ENCODE measurements at places on chromosomes 11 and 22. TPM values are rescaled to one million over a fixed set of nuclear protein-coding genes. Genes with fewer than 3 reads are reported as not detected.
A peak's percentile ranks its signal among the peaks of the same experiment; 100 is the strongest.

DNA sequence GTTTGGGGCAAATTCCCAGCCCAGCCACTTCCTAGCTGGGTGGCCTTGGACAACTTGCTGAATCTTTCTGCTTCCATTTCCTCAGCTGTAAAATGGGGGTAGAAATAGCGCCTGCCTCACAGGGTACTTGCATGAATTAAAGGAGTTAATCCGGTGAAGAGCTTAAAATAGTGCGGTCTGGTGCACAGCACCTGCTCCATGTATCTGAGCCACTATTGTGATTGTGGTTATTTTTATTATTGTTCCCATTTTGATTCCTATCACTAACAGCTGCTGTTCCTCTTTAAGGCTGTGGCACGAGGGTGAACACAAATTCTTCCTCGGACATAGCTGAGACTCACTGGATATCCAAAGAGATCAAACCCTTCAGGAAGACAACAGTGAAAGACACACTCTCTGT, 46.9 kb upstream of the TP53I11 start:
- no peaks in the 10 kb centered on the region for H3K36me3 ChIP-seq
- no peak overlapping the region for H3K27ac ChIP-seq
- no peak overlapping the region for H3K4me3 ChIP-seq
- no peak for DNase-seq

Gene C11orf86
- polyA plus RNA-seq: not detected

DNA sequence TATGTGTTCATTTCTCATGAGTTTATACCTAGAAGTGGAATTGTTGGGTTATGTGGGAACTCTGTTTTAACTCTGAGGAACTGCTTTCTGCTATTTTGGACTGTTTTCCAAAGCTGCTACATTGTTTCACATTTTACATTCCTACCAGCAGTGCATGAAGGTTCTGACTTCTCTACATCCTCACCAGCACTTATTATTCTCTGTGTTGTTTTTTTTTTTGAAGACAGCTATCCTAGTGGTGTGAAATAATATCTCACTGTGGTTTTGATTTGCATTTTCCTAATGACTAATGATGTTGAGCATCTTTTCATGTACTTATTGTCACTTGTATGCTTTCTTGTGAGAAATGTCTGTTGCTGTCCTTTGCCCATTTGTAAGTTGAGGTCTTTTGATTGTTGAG, 169.9 kb downstream of the COMMD9 start:
- DNase-seq: no peak
- no peaks in the 10 kb centered on the region for H3K27me3 ChIP-seq
- peaks cover 6% of the 10 kb centered on the region for H3K4me1 ChIP-seq
- H3K4me3 ChIP-seq: no peak overlapping the region
- no peaks in the 10 kb centered on the region for H3K36me3 ChIP-seq

DNA sequence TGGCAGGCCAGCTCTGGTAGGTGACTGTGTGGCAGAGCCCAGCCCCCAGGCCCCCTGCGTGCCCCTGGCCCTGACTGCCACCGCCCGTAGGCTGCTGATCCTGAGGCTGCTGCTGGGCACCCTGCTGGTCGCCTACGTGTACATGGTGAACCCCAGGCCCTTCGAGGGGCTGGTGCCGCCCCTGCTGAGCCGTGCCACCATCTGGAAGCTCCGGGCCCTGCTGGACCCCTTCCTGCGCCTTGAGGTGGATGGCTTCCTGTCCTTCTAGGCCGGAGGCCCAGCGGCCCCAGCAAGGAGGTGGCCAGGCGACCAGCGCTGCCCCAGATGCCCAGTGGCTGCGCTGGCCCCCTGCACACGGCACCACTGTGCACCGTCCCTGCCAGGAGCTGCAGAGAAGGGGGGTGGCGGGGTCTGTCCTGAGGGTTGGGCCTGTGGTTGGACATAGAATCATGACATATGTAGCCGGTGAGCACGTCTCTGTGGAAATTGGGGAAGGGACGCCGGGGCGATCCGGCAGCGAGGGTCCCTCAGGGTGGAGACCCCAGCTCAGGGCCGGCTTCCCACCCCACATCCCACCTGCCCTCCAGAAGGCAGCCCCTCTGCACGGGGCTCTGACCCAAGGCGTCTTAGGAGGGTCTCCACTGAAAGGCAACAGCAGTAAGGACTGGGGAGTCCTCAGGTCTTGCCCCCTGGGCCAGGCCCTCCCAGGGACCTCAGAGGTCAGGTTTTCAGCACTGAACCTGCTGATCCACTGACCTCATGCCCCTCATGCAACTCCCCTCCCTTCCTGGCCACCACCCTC, 185.4 kb downstream of the IGLL1 start:
- H3K4me1 ChIP-seq: no peaks in the 10 kb centered on the region
- no peaks in the 10 kb centered on the region for H3K27me3 ChIP-seq
- H3K27ac ChIP-seq: no peak overlapping the region
- no peak for DNase-seq
- no peaks in the 10 kb centered on the region for H3K36me3 ChIP-seq
- H3K4me3 ChIP-seq: no peak overlapping the region

Gene APOL6
- polyA plus RNA-seq: 11.8 TPM

Gene TMEM86A
- polyA plus RNA-seq: 0.21 TPM

GRCh38 chr11:63775191-63775590, 6.6 kb upstream of the ZFTA start:
- H3K27me3 ChIP-seq: no peaks in the 10 kb centered on the region
- no peak for DNase-seq
- no peaks in the 10 kb centered on the region for H3K4me1 ChIP-seq
- no peak overlapping the region for H3K4me3 ChIP-seq
- no peaks in the 10 kb centered on the region for H3K36me3 ChIP-seq
- no peak overlapping the region for H3K27ac ChIP-seq

DNA sequence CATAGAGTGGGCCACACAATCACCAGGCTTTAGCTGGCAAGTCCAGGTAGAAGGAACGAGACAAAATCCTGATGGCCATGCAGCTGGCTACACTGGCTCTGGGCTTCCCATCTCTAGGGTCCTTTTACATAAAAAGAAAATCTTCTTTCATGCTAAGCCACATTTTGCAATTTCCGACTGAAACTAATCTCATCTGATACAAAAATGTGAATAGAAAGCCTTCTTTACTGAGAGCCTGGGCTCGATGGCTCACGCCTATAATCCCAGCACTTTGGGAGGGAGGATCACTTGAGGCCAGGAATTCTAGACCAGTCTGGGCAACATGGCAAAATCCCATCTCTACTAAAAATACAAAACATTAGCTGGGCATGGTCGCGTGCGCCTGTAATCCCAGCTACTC, 67.2 kb downstream of the MICAL3 start:
- peaks cover 2% of the 10 kb centered on the region for H3K4me1 ChIP-seq
- H3K36me3 ChIP-seq: peaks cover 2% of the 10 kb centered on the region
- peak overlapping the region; percentile 13 for H3K27ac ChIP-seq
- H3K27me3 ChIP-seq: no peaks in the 10 kb centered on the region

- no peaks in the 10 kb centered on the region for H3K36me3 ChIP-seq
- no peak overlapping the region for H3K4me3 ChIP-seq
- peak overlapping the region; percentile 81 for H3K27ac ChIP-seq
Measured at GRCh38 chr22:20324139-20324516, 4.3 kb upstream of the DGCR6L start.

DNA sequence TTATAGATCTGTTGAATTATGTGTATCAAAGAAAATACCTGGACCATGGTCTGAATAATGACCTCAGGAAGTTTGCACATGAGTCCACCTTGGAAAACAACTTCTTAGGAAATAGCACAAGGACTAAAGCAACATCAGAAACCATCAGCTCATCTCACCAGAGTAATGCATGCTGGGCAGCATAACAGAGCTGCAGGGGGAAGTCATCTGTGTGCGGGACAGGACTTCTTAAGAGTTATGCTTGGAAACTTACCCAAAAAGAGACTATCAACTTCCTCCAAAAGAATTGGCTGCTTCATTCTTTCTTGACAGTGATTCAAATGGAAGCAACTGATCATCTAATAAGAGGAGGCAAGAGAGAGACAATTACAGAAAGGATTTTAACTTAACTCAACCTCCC, 2.5 kb downstream of the OR56B4 start:
- H3K36me3 ChIP-seq: no peaks in the 10 kb centered on the region
- no peak overlapping the region for H3K27ac ChIP-seq
- H3K4me1 ChIP-seq: no peaks in the 10 kb centered on the region
- DNase-seq: no peak

DNA sequence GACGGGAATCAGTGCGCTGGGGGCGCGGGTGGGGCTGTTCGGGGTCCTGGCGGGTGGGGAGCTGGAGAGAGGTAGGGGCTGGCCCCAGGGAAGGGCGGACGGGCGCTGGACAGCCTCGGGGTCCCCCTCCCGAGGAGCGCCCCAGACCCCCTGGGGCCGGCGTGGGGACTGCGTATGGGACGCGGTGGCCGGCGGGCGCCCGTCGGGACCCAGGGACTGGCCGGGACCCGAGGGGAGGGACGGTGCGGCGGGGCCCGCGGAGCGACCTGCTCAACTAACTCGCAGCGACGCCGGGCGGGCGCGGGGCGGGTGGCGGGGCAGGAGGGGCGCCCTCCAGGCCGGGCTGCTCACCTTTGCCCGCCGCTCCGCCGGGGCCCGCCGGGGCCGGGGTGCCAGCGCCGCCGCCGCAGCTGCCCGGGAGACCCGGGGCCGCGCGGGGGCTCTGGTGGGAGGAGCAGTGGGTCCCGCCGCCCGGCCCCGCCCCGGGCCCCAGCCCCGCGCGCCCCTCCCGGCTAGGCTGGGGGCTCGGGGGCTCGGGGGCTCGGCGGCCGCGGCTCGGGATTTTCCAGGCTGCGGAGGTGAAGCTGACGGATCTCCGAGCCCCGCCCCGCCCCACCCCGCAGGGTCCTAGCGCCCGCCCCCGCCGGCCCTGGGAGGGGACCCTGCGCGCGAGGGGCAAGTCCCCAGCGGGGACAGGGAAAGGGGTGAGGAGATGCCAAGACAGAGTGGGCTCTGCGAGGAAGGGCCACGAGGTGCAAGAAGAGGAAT, 12.3 kb downstream of the STARD10 start:
- H3K27me3 ChIP-seq: peaks cover 3% of the 10 kb centered on the region
- no peaks in the 10 kb centered on the region for H3K36me3 ChIP-seq
- H3K4me1 ChIP-seq: no peaks in the 10 kb centered on the region
- H3K4me3 ChIP-seq: peak overlapping the region; percentile 52
- DNase-seq: no peak
- H3K27ac ChIP-seq: no peak overlapping the region

- no peak within 1 kb of the TSS for H3K27ac ChIP-seq
- no peaks in the 10 kb centered on the region for H3K27me3 ChIP-seq
- H3K4me3 ChIP-seq: no peak within 1 kb of the TSS
- DNase-seq: no peak
Measured at GRCh38 chr11:129815596-129816461, at the start of gene TMEM45B. Gene TMEM45B (plus strand): TSS chr11:129815848. CDS start chr11:129852483, 36,635 bp downstream.

GRCh38 chr22:39350757-39351688, 1.2 kb downstream of the SYNGR1 start:
- DNase-seq: no peak
- peak overlapping the region; percentile 59 for H3K4me3 ChIP-seq
- peaks cover 3% of the 10 kb centered on the region for H3K27me3 ChIP-seq
- H3K27ac ChIP-seq: no peak overlapping the region

GRCh38 chr11:65766535-65766934, 14.2 kb downstream of the AP5B1 start:
- peak; percentile 39 for DNase-seq
- no peaks in the 10 kb centered on the region for H3K36me3 ChIP-seq
- H3K27me3 ChIP-seq: no peaks in the 10 kb centered on the region
- H3K4me3 ChIP-seq: no peak overlapping the region

Gene PAX6
- 0.44 TPM for polyA plus RNA-seq

Gene TMPRSS13
- polyA plus RNA-seq: not detected

Gene SPTBN2
- 0.53 TPM for polyA plus RNA-seq

GRCh38 chr11:27246925-27247324, 116.1 kb downstream of the CCDC34 start:
- H3K4me1 ChIP-seq: peaks cover 4% of the 10 kb centered on the region
- H3K27ac ChIP-seq: no peak overlapping the region
- H3K27me3 ChIP-seq: no peaks in the 10 kb centered on the region
- H3K36me3 ChIP-seq: no peaks in the 10 kb centered on the region
- no peak for DNase-seq

Gene CASP1
- 49.9 TPM for polyA plus RNA-seq

DNA sequence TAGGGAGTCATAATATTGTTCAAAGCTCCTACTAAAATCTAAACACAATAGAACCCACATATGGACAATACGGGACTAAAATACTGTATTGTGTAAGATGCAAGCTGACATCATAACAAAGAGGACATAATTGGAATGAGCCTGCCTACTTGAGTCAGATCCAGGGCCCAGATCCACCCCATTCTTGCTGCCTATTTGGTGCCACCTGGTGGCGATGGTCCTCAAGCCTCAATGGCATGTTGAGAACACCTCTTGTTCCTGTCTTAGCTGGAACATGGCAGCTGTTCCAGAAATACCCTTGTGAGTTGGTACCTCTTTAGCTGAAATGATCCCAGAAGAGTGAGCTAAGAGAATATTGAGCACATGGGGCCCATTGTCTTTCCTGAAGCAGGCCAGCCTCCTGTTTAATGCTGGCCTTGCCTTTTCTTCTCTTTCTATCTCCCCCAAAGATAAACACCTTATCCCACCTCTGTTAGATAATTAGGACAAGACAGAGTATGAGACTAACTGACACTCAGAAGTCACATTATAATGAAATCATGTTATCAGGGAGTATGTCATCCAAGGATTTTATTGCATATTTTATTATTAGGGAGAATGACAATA, 680.9 kb upstream of the ANO5 start:
- peak; percentile 27 for DNase-seq
- no peak overlapping the region for H3K4me3 ChIP-seq
- H3K36me3 ChIP-seq: no peaks in the 10 kb centered on the region
- no peak overlapping the region for H3K27ac ChIP-seq
- H3K27me3 ChIP-seq: no peaks in the 10 kb centered on the region

- H3K27ac ChIP-seq: peak overlapping the region; percentile 60
- H3K36me3 ChIP-seq: peaks cover 3% of the 10 kb centered on the region
- no peak overlapping the region for H3K4me3 ChIP-seq
- peaks cover 3% of the 10 kb centered on the region for H3K4me1 ChIP-seq
- DNase-seq: peak; percentile 78
Measured at GRCh38 chr22:19497245-19497644, 17.5 kb downstream of the CDC45 start.

Gene TMEM25
- polyA plus RNA-seq: 12.6 TPM

Gene FOLH1
- not detected for polyA plus RNA-seq

DNA sequence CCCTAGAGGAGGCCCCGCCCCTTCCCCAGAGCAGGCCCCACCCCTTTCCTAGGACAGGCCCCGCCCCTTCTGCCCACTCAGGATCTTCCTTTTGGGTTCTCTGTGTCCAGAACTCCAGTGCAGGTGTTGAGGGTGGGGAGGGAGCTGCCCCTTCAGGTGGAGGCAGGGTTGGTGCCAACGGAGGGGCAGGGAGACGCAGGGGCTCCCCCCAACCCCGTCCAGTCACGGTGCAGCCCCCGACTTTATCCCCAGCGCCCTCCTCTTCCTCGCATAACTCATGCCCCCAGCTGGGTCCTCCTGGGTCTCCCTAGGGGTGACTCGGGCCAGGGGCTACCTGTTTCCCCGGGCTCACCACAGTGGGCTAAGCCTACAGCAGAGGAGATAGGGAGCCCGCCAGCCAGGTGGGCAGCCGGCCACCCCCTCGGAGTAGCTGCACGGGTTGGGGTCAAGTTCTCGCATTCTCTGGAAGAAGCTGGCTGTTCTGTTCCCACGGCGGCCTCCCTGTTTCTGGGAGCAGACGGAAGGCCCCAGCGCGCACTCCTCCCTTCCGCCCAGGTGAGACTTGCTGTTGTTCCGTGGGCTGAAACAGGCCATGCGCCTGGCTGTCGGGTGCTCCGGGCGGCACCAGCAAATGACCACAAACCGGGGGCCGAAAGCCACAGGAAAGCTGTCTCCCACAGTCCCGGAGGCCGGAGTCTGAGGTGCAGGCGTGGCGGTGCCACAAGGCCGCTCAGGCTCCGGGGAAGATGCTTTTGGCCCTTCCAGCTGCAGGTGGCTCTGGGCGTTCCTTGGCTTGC, 38.9 kb downstream of the MUC2 start:
- H3K4me3 ChIP-seq: no peak overlapping the region
- H3K36me3 ChIP-seq: no peaks in the 10 kb centered on the region
- DNase-seq: no peak
- H3K4me1 ChIP-seq: no peaks in the 10 kb centered on the region
- H3K27me3 ChIP-seq: no peaks in the 10 kb centered on the region
- H3K27ac ChIP-seq: no peak overlapping the region

Gene KRTAP5-9
- polyA plus RNA-seq: not detected

Gene OR52A1
- polyA plus RNA-seq: not detected
